ENCODE measurements at places on chromosomes 3 and 15. TPM values are rescaled to one million over a fixed set of nuclear protein-coding genes. Genes with fewer than 3 reads are reported as not detected.

- no peak overlapping the region for H3K4me3 ChIP-seq
- H3K36me3 ChIP-seq: no peaks in the 10 kb centered on the region
- no peak for DNase-seq
- no peaks in the 10 kb centered on the region for H3K27me3 ChIP-seq
- peaks cover 25% of the 10 kb centered on the region for H3K4me1 ChIP-seq
These were observed 12.3 kb downstream of the ABTB1 start for GRCh38 chr3:127684871-127685707.

- H3K27me3 ChIP-seq: no peaks in the 10 kb centered on the region
- peaks cover 8% of the 10 kb centered on the region for H3K4me1 ChIP-seq
- DNase-seq: no peak
- no peak overlapping the region for H3K27ac ChIP-seq
These were observed 207.6 kb downstream of the STAG1 start for GRCh38 chr3:136544532-136544931.

- no peak overlapping the region for H3K4me3 ChIP-seq
- no peaks in the 10 kb centered on the region for H3K4me1 ChIP-seq
- H3K27me3 ChIP-seq: no peaks in the 10 kb centered on the region
- no peak overlapping the region for H3K27ac ChIP-seq
- H3K36me3 ChIP-seq: peaks cover 56% of the 10 kb centered on the region
These were observed 41.8 kb downstream of the AQR start for GRCh38 chr15:34927726-34928125.

DNA sequence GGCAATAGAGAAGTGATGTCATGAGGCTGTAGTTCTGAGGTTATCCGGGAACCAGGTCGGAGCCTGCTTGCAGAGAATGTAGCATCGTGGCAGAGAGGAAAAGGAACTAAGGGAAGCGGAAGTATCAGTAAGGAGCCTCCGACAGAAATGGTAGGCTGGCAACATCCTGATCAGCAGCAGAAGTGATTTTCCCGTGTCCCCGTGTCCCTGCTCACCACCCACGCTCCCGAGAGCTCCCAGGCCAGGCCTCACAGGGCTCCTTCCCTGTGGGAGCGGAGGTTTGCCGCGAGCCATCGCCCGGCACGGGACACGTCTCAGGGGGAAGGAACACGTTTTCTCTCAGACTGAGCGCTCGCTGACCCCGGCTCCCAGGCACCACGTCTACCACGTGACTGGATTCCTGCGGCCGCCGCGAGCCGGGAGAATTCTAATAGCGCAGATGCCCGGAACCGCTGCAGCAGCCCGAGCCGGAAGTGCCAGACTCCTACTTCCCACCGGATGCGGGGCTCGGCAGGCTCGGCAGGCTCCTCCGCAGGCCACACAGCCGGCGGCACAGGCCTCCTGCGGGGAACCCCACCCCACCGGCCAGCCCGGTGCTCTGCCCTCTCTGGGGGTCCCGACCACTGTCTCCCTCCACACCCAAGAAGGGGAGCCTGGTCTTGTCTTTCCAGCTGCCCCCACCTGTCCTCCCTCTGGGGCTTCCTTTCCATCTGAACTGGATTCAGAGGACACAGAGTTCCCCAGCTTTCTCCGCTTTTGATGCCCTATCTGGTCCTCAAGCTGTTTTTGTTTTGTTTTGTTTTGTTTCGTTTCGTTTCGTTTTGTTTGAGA, 99.3 kb downstream of the BDH1 start:
- H3K27ac ChIP-seq: peak overlapping the region; percentile 77
- H3K27me3 ChIP-seq: no peaks in the 10 kb centered on the region
- H3K4me1 ChIP-seq: peaks cover 14% of the 10 kb centered on the region
- DNase-seq: peak; percentile 86

DNA sequence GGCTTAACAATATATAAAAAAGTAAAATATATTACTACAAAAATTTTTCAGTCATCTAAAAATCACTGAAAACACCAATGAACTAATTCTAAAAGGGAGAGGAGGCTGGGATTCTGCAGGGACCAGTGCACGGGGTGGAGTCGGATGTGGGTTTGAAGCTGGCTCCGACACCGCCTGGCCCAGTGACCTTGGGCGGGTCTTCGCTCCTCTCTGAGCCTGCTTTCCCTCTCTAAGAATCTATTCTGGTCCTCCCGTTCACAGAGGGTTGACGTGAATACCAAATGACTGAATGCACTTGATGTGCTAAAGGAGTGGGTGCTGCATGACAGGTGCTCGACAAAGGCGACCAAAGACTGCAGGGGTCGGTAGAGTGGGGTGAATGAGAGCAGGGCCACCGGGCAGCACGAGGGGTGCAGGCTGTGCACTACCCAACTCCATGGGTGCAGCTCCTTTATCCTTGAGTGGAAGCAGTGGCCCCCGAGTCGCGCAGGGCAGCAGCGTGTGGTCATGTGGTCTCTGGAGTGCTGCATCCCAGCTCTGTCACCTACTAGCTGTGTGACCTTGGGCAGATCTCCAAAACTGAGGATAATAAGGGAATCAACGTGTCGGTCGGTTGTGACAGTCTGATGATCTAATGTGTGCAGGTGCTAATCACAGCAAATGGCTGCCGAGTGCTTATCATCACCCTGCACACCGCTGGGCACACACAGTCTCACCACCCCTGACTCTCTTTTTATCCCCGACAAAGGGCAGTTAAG, 8.6 kb upstream of the IQSEC1 start:
- H3K4me3 ChIP-seq: no peak overlapping the region
- no peaks in the 10 kb centered on the region for H3K27me3 ChIP-seq
- DNase-seq: peak; percentile 54
- H3K36me3 ChIP-seq: no peaks in the 10 kb centered on the region

GRCh38 chr15:86162172-86162591, 82.5 kb downstream of the AGBL1 start:
- H3K36me3 ChIP-seq: no peaks in the 10 kb centered on the region
- no peak overlapping the region for H3K27ac ChIP-seq
- peaks cover 7% of the 10 kb centered on the region for H3K4me1 ChIP-seq
- peak; percentile 8 for DNase-seq

GRCh38 chr15:73541479-73541878, 91.7 kb downstream of the NPTN start:
- DNase-seq: no peak
- H3K4me3 ChIP-seq: no peak overlapping the region
- no peaks in the 10 kb centered on the region for H3K36me3 ChIP-seq
- H3K27me3 ChIP-seq: no peaks in the 10 kb centered on the region
- H3K27ac ChIP-seq: no peak overlapping the region
- H3K4me1 ChIP-seq: no peaks in the 10 kb centered on the region

- no peak for DNase-seq
- H3K27me3 ChIP-seq: no peaks in the 10 kb centered on the region
- H3K4me1 ChIP-seq: peaks cover 12% of the 10 kb centered on the region
- no peaks in the 10 kb centered on the region for H3K36me3 ChIP-seq
- no peak overlapping the region for H3K4me3 ChIP-seq
- H3K27ac ChIP-seq: no peak overlapping the region
These were observed 27.7 kb upstream of the VPS33B start for GRCh38 chr15:91050128-91050455.

DNA sequence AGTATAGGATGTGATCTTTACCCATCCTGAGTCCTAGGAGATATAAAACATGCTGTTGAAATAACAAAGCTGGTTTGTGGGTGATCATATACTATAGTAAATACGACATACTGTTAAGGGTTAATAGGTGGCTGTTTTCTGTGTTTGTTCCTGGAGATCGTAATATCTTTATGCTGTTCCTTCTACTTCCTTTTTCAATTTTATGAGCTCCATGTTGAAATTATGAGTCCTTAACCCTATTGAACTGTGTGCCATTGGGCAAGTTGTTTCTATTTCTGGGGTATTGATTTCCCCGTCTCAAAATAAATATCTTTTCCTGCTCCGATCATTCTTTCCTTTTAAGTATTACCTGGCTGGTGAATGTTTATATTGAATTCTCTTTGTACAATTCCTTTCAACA, 115.1 kb downstream of the LPP start:
- no peak overlapping the region for H3K4me3 ChIP-seq
- H3K4me1 ChIP-seq: peaks cover 74% of the 10 kb centered on the region
- no peak overlapping the region for H3K27ac ChIP-seq
- H3K27me3 ChIP-seq: no peaks in the 10 kb centered on the region
- DNase-seq: no peak

GRCh38 chr15:80768158-80768557, 11.0 kb upstream of the CEMIP start:
- H3K27ac ChIP-seq: no peak overlapping the region
- no peaks in the 10 kb centered on the region for H3K4me1 ChIP-seq
- H3K36me3 ChIP-seq: no peaks in the 10 kb centered on the region

DNA sequence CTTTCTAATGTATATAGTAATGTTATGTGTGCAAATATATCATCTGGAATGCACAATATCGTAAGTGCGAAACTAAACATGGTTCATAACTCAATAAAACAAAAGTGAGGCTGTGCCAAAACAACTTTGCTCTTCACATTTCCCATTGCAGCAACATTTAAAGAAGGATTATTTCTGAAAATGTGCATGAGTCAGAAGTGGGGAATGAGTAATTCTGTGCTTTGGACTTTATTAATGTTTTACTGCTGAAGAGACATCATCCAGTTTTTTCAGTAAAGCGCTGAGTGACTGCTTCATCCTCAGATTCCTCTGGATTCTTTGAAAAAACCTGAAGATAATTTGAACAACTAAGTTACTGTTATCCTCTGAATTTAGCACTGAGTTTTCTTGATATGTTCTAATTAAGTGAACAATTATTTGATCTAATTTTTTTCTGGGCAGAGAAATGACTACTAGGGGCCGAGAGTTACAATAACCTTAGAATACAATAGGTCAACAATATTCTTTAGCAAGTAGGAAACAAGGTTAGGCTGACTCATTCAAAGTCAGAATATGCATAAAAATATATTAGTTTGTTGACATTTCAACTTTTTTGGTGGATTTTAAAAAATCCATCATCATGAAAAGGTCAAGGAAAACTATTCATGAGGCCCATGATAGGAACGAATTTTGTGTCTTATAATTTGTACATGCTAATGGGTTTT, 20.0 kb upstream of the PLCL2 start:
- H3K4me1 ChIP-seq: no peaks in the 10 kb centered on the region
- no peak for DNase-seq
- H3K27ac ChIP-seq: no peak overlapping the region
- no peak overlapping the region for H3K4me3 ChIP-seq
- H3K36me3 ChIP-seq: no peaks in the 10 kb centered on the region

GRCh38 chr3:54931182-54931581, 3.3 kb upstream of the LRTM1 start:
- H3K4me1 ChIP-seq: no peaks in the 10 kb centered on the region
- no peak overlapping the region for H3K4me3 ChIP-seq
- H3K36me3 ChIP-seq: no peaks in the 10 kb centered on the region
- H3K27ac ChIP-seq: no peak overlapping the region
- H3K27me3 ChIP-seq: no peaks in the 10 kb centered on the region

DNA sequence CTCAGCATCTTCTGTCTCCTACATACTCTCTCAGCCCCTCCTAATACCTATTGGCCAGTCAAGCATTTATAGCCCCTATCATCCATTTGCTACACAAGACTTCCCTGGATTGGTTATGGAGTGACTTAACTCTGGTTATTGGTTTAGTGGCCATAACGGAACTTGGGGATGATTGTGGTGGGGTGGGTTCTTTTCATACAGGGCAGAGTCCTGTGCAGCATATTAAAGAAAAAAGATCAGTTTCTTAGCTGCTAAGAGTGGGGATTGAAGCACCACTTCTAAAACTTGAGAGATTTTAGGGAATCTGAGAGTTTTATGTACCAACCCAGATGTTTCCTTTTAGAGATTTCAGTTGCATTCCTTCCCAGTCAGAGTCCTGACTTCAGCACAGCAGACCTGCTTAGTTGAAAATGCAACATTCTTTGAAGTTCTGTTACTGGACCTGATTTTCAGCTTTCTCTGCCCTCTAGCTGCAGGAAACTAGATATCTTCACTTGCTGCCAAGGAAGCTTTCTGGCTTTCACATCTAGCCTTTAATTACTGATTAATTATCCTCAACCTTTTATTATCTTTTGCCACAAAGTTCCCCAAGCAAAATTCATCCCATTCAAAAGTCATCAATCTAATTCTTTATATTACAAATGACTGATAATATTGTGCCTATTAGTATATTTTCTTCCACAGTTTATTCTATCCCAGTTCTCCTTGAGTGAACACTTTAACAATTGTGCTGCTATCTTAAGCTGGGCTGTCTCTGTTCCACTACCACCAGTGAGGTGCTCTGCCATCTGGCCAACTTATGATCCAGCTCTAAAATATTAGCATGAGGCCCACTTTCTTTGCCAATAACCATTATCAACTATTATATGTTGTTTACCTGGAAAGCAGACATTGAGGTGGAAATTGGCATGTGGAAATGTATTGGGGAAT, 906.0 kb upstream of the ALCAM start:
- no peak overlapping the region for H3K27ac ChIP-seq
- no peak overlapping the region for H3K4me3 ChIP-seq
- H3K27me3 ChIP-seq: no peaks in the 10 kb centered on the region
- DNase-seq: no peak
- no peaks in the 10 kb centered on the region for H3K4me1 ChIP-seq
- H3K36me3 ChIP-seq: no peaks in the 10 kb centered on the region

DNA sequence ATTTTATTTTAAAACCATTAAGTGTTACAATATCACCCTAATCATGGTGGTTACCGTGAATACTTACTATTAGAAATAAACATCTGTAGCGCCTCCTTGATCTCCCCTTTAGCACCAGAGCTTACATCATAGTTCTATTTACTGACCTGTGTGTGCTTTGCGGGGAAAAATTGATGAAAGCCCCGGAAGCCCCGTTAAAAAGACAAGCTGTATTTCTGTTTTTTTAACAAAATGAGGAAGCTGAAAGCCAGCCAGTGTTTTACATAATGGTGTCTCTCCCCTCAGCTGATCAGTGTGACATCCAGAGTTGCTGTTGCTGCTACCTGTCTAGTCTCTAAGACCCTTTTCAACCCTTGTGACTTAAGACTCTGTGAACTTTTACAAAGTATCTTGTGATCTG, 100.8 kb downstream of the OPA1 start:
- no peaks in the 10 kb centered on the region for H3K27me3 ChIP-seq
- peaks cover 74% of the 10 kb centered on the region for H3K36me3 ChIP-seq
- no peak overlapping the region for H3K4me3 ChIP-seq

GRCh38 chr3:157475921-157476414, 27.2 kb downstream of the VEPH1 start:
- no peaks in the 10 kb centered on the region for H3K4me1 ChIP-seq
- H3K27me3 ChIP-seq: no peaks in the 10 kb centered on the region
- no peak for DNase-seq
- H3K27ac ChIP-seq: no peak overlapping the region
- no peak overlapping the region for H3K4me3 ChIP-seq

Gene TMCO5A
- not detected for total RNA-seq

Gene ROPN1
- total RNA-seq: 0.42 TPM

Gene ANKRD63
- total RNA-seq: 0.26 TPM

Gene CISH
- total RNA-seq: 24.6 TPM

Gene ATP13A3
- 195 TPM for total RNA-seq

Gene KBTBD12
- total RNA-seq: 45.9 TPM

Gene LRRC34
- total RNA-seq: 1.9 TPM

Gene PLSCR5
- total RNA-seq: not detected

Gene CHRM5
- total RNA-seq: not detected

Gene P2RY1
- total RNA-seq: 4.2 TPM

Gene DUOXA2
- not detected for total RNA-seq
